ENCODE measurements at places on chromosomes 5 and 9.

DNA sequence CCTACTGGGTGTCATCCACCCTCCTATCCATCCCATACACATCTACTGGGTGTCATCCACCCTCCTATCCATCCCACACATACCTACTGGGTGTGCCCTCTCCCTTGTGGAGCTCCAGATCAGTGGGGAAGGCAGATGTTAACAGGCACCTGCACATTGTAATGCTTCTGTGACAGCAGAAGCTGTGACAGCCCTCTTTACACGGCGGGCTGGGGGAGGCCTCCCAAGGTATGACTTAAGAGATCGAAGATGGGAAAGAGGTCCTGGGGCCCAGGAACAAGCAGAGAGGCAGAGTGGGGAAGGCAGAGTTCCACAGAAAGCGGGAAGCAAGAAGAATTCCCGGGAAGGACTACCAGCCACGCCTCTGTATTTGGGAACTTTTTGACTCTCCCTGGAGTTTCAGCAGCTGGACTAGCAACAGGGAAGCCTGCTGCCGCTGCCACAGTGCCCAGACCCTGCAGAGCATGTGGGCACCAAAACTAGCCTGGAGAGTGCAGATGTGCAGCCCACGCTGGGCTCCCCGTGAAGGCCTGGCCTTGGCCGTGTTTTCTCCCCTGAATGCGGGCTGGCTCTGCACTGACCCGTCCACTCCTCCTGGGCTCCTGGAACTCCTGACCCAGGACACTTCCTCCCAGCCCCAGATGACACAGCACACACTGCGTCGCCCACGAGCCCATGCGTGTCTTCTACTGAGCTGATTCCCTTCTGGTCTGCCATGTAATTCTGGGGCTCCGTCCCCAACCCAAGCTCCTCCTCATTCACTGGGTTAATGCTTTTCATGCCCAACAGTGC, 9.3 kb downstream of the TOR1A start:
- DNase-seq = no peak

GRCh38 chr9:93318480-93318879, 133.0 kb upstream of the FAM120A start:
- no peak for DNase-seq

- no peak for DNase-seq
Observed at GRCh38 chr9:126451316-126451885, 124.8 kb downstream of the MVB12B start.

DNA sequence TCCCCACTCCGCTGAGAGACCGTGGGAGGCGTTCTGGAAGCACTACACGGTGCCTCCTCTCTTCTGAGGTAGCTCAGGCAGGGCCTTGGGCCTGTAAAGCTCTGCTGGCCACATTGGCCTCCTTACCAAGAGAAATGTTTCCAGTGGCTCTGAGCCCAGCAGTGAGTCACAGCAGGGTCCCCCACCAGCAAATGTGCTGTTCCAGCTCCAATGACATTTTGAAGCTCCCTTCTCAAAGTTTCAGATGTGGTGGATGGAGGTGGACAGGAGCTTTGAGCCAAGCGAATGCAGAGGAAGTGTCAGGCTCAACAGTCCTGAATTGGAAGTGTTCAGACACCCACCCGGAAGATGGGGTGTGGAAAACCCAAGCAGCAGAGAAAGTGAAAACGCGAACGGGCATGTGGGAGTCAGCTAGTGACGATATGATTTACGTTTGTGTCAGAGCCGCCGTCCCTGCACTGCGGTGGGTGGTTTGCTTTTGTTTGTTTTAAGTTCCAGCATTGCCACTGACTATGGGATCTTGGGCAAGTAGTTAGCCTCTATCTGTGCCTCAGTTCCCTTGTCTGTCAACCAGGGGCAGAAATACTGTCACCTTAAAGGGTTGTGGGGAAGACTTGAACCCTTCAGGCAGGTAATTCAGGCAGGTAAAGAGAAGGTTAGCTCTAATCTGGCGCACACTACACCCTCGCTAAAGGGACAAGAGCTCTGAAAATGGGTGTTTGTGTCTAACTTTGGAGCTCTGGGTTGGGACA, 38.2 kb downstream of the C5orf15 start:
- DNase-seq = no peak

DNA sequence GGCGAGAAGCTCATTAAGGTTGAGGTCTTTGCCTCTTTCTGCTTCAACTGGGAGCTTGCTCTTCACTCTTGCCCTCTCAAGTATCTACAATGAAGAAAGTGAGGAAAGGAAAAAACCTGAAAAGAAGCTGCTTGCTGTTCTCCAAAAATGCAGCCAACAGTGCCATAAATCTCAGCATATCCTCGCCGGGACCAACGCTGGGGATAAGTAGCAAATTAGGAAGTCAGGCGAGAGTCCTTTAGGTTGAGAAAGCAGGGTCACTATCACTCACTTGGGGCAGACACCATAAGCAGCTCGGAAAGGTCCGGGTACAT, 399 bp downstream of the NUP155 start:
- DNase-seq = no peak

DNA sequence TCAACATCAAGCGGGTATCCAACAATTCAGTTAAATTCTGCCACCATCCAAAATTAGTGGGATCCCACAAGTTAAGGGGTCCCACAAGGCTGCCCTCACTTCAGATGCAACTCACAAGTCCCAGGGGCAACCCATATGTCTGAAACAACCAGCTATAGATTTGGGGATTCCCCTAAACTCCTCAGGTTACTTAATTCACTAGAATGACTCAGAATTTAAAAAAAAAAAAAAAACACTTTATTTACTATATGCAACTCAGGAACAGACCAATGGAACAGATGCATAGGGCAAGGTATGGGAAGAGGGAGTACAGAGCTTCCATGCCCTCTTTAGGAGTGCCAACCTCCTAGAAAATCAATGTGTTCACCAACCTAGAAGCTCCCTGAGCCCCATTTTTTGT, 15.1 kb downstream of the AUH start:
- DNase-seq = no peak

- no peak for DNase-seq
Observed at GRCh38 chr5:174624733-174625522, 99.5 kb upstream of the MSX2 start.
